ENCODE measurements at places on chromosomes 7 and 10. TPM values are rescaled to one million over a fixed set of nuclear protein-coding genes. Genes with fewer than 3 reads are reported as not detected.

DNA sequence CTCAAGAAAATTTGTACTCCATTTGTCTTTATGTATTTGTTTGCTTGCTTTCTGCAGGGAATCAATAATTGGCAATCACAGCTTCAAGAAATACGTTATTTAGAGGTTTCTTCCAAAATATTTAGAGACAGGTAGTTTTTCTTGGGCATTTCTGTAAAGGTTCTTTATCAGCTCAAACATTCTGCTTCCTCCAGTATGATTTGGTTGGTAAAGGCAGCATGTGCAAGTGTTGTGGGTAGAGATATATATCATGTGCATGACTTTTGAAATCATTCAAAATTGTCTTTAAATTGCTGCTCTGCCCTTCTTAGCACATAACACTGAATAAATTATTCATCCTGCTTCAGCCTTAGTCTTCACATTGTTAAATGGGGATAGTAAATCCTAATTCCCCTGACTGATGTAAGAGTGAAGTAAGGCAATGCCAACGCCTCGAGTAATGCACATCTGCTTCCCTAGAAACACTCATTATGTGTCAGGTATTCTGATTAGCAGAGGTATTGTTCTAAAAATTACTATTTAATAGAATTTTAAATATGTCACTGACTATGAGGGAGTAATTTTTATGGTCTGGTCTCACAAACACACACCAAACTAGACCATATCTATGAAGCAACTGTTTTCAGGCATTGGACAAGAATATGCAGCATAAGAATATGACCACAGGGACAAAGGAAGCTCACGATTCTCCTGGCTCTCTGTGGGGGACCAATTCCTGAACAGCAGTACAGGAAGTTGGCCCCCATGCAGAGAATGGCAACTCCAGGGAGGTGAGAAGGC lies 77.3 kb upstream of the AKR1E2 start:
- no peak for DNase-seq

DNA sequence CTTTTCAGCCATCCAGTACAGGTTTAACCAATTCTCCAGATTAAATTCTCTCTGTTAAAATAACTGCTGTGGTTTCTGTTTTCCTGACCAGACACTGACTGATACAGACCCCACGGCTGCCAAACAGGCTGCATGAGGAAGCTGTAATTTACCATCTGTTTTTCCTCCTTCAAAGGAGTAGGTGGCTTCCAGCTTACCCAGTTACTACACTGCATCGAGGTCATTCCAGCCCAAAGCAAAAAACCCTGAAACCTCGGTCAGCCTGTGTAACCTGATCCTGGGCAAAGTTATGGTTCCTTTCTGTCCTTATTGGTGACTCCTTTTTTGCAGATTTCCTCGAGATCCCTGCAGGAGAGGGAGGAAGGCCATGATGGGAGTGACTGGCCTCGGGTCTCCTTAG lies 27.9 kb upstream of the LOXL4 start:
- DNase-seq: no peak

- DNase-seq: no peak
Observed at GRCh38 chr10:287026-287709, 151.9 kb downstream of the ZMYND11 start.

DNA sequence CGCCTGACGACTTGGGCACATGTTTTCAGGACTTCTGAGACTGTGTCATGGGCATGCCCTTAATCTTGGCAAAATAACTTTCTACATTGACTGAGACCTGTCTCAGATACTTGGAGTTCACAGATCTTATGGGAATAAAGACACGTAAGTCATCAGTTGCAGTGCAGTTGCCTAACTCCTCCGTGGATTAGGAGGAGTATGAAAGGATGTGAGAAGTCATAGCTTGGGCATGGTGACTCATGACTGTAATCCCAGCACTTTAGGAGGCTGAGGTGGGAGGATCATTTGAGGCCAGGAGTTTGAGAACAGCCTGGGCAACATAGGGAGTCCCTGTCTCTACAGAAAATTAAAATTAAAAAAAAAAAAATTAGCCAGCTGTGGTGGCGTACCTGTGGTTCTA lies 49.6 kb downstream of the EXOC6 start:
- DNase-seq: no peak

DNA sequence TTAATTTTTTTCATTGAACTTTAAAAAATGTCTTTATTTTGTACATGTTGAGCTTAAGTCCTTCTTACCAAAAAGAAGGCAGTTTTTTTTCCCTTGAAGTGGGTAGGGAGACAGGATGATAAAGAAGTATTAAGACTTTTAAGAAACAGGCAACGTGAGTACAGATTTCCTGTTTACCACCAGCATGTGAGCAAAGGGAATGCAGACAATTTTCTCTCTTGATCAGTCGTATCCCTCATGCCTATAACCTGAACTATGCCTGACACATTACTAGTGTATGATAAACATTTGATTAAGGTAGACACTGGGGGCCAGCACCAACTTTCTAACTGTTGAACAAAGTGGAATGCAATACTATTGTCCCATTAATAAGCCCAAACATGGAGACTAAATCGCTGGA lies 8.8 kb upstream of the OR2A2 start:
- DNase-seq: no peak

DNA sequence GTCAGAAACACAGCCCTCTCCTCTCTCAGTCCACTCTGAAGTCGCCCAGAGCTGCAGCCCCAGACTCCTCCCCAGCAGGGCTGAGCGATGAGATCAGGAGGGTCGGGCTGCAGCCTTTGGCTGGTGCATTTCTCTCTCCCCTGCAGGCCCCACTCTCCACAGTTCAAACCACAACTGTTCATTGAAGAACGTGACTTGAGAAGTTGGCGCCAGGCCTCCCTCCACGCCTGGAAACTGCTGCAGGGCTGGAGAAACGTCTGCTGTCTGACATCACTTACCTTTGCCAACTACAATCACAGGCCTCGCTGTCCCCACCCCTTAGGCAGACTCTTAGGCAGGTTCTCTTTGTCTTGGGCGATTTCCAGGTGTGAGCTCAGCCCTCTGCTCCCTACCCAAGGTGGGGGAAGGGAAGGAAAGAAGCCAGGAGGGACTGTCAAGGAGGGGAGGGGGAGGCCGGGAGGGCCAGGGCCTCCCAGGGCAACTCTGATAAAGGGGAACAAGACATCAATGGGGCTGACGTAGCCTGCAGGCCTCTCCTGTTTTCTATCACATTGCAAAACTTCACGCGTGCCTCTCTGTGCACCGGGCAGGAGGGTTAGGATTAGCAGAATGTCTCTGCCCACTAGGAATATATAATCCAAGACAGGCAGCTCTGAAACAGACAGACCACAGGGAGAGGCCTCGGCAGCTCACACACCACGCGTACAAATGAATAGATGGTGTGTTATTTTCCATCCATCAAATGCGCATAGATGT lies 32.7 kb downstream of the CALML5 start:
- DNase-seq: no peak

DNA sequence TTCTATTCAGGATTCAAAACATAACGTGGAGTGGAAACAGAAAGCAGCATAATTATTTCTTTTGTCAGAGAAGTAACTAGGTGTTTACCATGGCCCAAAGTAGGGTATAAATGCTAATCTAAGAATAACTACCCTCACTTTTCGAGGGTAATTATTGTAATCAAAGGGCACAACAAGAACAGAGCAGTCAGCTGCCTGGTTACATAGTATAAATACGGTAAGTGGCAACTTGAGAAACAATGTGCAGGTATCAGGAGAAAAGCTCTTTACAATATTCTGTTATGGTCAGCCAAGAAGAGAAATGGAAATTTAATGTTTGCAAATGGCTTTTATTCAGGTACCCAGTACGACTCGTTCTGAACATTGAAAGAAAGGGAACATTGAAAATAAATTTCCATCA lies 242.0 kb upstream of the NPY start:
- DNase-seq: no peak

DNA sequence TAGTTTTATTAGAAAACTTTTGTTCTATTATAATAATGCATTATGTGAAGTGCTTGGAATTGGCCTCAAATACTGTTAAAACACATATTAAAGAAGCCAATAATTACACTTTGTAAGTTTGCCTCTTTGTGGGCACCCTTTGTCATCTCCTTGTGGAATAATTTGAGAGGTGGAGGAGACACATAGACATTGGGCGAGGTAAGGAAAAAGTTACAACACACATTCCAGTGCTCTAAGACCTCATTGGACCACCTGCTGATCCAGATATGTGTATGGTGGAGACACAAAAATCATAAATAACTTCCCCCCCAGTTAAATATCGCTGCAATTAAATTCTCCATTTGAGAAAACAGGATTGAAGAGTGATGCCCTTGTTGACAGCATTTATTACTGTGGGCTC lies 511.8 kb downstream of the GFRA1 start:
- no peak for DNase-seq

INPP5A gene
- total RNA-seq: 81.2 TPM

ENTPD1 gene
- total RNA-seq: 41.6 TPM

TMEM236 gene
- total RNA-seq: not detected

All from ascending aorta (tissue), 2 donors.